ENCODE measurements at places on chromosomes 3 and 15. TPM values are rescaled to one million over a fixed set of nuclear protein-coding genes. Genes with fewer than 3 reads are reported as not detected.

- DNase-seq, result no peak
Measured at GRCh38 chr3:23739536-23739935, 66.2 kb upstream of the UBE2E1 start.

GRCh38 chr3:85783291-85783690 lies 824.5 kb downstream of the CADM2 start:
- DNase-seq, result no peak

DNA sequence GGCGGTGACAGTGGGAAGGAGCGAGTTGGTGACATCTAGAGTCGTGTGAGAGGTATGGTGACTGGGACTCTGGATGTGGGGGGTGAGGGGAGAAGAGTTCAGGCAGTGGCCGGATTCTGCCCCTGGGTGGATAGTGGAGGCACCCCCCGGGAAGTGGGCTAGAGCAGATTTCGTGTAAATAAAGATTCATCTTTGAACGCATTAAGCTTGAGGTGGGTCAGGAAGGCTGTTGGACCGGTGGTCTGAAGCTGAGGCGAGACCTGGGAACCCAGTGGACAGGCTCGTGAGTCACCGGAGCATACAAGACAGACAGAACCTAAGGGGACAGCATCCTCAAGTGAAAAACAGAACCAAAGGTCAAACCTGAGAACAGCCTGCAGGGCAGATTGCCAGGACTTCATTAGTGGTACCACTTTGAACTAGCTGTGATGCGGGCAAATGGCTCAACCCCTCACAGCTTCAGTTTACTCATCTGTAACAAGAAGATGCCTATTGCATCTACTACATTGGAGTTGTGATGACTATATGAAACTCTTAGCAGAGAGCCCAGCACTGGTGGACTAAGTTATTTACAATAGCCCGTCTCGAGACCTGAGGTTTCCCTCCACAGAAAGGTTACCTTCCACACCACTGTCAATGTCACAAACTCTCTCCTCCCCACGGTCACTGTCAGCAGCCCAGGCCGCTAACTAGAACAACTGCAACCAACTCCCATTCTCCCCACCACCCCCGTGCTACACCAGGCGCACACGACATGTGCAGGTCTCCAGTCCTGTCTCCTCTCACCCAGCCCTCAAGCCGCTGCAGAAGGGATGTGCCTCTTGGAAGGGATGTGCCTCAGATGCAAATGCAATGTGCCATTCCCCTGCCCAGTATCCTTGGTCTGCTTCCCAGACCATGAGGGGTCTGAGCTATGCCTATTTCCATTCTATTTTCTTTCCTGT lies 901 bp upstream of the CLN6 start:
- no peak for DNase-seq

Gene NUP210
- total RNA-seq, result 143 TPM

Gene TOPAZ1
- total RNA-seq, result not detected

Gene TM4SF4
- not detected for total RNA-seq
